Esophagus squamous epithelium (tissue), 5 donors: ENCODE measurements at places on chromosomes 5 and 9.

DNA sequence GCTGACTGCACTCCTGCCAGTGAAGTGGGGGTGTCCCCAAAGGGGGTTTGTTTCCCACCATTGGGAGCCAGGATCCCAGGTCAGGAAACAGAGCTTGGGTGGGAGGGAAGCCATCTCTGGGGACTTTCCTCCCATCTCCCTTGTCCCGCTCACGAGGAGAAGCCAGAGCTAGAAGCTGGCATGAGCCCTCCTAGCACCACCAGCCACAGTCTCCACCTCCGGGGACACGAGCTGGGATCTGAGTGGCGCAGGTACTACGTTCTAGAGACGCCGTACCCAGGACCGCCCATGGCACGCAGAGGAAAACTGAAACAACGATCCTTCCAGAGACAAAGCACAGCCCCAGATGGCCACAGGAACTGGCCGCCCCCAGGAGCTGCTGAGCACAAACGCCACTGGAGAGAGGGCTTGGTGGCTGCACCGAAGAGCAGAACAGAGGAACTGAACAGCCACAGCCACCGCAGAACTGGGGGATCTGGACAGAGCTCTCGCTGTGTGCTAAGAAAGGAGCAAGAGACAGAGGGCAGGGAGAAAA lies 29.8 kb downstream of the ADAMTS2 start:
- DNase-seq: no peak

- no peak for DNase-seq
These were observed 111.2 kb upstream of the IL12B start for GRCh38 chr5:159441441-159441840.

DNA sequence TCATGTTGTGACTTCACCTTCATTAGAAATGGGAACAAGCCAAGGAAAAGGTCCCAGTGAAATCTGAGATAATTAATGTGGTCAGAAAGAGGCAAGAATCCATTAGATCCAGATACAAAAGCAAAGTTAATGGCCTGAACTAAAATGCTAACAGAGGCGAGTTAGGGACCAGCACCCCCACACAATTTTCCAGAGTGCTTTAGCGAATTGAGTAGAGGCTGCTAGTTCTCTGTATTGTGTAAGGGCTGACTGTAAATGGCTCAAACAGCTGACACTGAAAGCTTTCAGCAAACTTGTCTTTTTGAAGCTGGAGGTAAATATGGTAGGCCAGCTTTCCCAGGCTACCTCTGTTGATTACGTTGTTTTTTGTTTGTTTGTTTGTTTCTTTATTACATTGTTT lies 75.5 kb downstream of the CSNK1A1 start:
- no peak for DNase-seq

GRCh38 chr9:14383294-14383693 lies 69.4 kb upstream of the NFIB start:
- DNase-seq: no peak

DNA sequence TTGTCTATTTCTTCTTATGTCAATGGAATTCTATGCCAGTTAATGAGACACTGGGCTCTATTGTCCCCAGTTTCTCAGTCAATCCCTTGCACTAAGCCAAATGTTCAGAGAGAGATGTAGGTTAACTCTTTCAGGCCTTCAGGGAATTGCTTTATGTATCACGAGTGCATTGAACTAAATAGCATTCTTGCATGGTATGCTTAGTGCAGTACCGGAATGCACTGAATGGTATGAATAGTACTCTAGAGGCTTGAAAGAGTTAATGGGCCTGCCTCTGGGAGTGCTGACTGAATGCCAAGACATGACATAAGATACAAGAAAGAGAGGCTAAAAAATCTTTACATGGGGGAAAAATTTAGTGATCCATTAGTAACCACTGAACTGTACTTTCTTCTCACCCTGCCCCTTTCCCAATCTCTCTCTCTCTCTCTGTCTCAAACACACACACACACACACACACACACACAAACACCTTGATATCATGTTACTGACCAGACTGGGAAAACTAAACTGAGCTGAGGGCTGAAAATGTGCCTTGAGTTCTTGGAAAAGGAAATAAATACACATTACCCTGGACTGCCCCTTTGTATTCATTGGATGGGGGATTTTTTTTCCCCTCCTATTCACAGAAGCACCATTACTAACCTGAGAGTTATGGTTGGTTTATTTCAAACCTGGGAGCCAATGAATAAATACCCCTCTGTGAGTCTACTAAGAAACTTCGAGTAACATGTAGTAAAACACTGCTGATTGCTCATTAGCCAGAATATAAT lies 35.4 kb upstream of the TMC1 start:
- no peak for DNase-seq

DNA sequence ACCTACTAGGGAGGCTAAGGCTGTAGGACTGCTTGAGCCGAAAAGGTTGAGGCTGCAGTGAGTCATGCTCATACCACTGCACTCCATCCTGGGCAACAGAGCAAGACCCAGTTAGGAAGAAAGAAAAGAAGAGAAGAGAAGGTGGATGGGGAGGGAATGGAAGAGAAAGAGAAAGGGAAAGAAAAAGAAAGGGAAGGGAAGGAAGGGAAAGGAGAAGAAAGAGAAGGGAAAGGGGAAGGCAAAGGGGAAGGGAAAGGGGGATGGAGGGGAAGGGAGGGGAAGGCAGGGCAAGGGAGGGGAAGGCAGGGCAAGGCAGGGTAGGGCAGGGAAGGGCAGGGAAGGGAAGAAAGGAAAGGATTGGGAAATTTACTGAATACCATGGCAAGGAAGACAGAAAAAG lies 157.0 kb downstream of the ACTL7B start:
- DNase-seq: no peak

DNA sequence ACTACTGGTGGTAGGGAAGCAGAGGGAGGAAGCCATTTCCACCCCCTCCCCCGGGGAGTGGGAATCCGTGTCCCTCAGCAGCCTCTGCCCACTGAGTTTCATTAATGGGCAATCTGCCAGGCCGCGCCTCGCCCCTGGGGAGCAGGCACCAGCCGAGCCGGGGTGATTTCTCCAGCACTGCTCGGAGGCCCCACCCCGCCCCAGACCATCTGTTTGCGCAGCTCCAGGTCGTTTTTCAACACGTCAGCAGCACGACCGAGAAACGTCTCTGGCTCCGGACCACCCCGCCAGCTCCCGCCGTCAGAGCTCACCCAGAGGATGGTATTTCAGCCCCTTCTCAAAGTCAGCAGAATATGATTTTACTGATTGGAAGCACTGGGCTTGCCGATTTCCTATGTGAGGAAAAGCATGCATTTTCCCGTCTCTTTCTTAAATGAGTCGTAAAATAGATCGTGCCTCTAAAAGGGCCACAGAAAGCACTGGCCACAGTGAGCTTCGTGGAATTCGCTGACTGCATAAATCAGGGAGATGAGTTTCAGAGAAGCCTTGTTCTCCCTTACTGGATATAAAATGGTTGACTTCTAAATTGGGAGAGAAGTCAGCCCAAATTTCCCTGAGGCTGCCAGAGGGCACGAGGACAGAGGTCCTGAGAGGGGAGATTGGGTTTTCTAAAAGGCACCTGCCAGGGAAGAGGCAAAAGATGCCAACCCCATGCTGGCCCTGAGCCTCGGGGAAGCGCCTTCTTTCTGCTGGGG lies 47.0 kb downstream of the OLFM1 start:
- DNase-seq: no peak
